ENCODE measurements at places on chromosomes 3 and 15.

DNA sequence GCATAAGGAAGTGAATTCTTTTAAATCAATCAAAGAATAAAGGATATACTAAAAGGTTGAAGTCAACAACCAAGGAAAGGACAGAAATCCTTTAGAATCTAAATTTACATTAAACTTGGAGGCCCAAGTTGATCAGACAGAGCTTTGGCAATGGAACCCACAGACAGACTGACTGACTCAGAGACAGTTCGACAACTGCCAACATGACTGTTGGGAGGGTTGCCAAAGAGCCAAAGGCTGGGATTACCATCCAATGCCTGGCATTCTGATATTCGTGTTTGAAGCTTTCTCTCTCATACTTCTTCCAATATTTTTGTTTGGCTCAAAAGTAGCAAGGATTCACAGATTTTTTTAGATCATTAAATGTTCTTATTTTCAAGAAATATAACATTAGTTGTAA lies 406.1 kb downstream of the PLCL2 start:
- DNase-seq: no peak

DNA sequence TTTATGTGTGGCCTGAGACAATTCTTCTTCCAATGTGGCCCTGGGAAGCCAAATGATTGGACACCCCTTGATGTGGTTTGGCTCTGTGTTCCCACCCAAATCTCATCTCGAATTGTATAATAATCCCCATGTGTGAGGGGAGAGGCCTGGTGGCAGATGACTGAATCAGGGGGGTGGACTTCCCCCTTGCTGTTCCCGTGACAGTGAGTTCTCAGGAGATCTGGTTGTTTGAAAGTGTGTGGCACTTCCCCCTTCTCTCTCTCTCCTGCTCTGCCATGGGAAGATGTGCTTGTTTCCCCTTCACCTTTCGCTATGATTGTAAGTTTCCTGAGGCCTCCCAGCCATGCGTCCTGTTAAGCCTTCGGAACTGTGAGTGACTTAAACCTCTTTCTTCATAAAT lies 60.1 kb upstream of the PARL start:
- peak; percentile 46 for DNase-seq

DNA sequence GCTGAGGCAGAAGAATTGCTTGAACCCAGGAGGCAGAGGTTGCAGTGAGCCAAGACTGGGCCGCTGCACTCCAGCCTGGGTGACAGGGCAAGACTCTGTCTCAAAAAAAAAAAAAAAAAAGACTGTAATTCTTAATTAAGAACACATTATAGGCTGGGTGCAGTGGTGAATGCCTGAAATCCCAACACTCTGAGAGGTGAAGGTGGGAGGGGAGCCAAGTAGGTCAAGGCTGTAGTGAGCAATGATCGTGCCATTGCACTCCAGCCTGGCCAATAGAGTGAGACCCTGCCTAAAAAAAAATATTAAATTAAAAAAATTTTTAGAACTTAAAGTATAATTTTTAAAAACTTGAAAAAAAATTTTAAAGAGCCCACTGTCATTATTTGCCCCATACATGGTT lies 13.4 kb upstream of the ARPIN start:
- DNase-seq: no peak

GRCh38 chr3:78221796-78222195 lies 1181.9 kb downstream of the ROBO2 start:
- DNase-seq: no peak

GRCh38 chr3:155594526-155595187 lies 150.2 kb downstream of the PLCH1 start:
- DNase-seq: no peak

- no peak for DNase-seq
Measured at GRCh38 chr3:64473466-64473865, 214.3 kb downstream of the ADAMTS9 start.

DNA sequence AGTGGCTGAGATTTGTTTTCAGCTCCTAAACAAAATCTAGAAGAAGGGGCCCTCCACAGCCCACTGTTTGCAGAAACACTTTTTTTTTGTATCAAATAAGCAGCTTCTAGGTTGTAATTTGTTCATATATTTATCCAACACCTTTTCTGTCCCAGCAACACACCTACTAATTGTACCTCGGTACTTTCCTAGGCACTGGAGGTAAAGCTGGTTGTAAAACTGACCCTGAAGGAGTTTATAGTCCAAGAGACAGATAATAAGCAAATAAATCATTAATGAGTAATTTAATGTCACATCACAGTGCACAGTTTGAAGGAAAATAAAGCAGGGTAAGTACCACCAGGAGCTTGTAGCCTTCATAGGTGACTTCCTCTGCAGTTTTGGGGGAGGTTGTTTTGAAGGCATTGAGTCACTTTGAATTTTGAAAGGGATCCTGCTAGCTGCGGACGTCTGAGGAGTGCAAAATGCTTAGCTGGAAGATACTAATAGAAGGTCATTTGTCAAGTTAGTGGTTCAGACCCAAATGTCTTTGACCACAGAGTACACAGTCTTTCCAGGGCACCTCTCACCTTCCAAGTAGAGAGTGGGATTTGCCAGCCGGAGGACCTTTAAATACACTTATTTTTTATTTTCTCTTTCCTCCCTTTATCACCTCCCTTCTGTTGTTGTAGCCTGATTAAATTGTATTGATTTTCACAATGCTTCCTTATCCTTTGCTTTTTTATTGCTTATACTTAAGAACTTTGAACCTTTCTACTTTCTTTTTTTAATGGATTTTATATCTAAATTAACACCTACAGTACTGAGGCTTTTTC lies 53.8 kb downstream of the CMSS1 start:
- no peak for DNase-seq

- no peak for DNase-seq
Measured at GRCh38 chr3:185400866-185401265, 37.9 kb downstream of the MAP3K13 start.

DNA sequence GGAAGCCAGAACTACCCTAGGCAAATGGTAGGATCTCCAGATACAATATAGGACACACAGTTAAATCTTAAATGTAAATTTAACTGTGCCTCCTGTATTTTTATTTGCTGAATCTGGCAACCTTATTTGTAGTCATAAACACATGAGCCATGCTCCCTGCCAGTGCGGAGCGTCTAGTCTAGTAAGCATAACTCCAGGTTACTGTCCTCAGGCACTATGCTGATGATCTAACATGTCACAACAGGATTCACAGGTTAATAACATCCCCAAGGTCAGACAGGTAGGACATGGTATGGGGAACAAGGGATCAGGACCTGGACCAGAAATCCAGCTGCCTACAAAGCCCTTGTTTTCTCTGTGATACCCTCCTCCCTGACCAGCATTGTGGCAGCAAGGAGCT lies 305.1 kb downstream of the CACNA2D3 start:
- no peak for DNase-seq

DNA sequence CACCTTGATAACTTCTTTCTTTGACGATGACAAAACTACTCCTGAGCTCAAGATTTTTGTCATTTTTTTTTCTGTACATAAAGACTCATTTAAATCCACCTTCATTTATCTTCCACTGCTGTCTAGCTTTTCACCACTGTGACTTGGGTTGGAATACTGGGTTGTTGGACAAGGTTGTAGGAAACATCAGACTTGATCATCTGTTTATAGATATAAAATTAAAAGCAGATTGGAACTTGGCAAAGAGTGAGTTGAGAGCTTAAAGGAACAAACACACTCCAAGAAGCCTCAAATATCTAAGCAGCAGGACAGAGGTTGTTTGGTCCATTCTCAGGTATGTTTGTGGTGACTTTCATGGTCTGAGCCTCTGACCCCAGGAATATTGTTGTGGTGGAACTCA lies 141.7 kb upstream of the NDN start:
- DNase-seq: no peak

DNA sequence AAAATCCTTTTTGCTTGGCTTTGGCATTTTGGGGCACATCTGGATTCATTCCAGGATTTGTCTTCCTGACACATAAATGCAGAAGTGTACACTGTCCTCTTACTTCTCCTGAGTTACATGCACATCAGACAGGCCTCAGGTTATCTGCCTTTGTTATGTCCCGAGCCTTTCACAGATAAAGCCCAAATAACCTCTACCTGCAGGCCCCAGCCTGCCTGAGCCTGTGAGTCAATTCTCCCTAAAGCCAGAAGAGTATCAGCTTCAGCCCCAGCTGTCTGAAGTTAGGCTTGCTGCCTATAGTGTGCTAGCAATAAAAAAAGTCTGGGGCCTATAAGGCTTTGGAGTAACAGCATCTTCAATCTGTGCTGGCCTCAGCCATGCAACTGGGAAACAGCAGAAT lies 17.7 kb upstream of the GSK3B start:
- no peak for DNase-seq

- DNase-seq: no peak
Measured at GRCh38 chr3:38490281-38491030, 5.7 kb upstream of the EXOG start.

GRCh38 chr3:113714702-113715101 lies 18.3 kb upstream of the USF3 start:
- DNase-seq: no peak

DNA sequence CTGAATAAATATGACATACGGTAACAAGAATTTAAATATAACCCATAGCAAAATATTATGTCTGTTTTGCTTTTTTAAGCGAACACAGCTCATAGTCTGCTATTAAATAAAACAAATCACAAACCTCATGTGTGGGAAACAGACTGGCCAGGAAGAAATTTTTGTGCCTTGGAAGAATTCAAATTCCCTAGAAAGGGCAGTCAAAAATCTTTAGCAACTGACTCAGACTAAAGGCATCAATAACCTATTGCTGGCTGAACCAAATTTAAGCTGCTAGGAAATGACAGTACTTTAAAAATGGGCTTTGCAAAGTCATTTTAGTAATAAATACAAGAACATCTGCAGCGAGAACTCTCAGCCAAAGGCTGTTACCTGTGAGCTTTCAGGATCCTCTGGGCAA lies 151.4 kb downstream of the PLD1 start:
- DNase-seq: no peak

GRCh38 chr3:9331171-9331570 lies 31.7 kb upstream of the THUMPD3 start:
- no peak for DNase-seq

- DNase-seq: no peak
Measured at GRCh38 chr3:181943285-181943684, 231.6 kb downstream of the SOX2 start.

DNA sequence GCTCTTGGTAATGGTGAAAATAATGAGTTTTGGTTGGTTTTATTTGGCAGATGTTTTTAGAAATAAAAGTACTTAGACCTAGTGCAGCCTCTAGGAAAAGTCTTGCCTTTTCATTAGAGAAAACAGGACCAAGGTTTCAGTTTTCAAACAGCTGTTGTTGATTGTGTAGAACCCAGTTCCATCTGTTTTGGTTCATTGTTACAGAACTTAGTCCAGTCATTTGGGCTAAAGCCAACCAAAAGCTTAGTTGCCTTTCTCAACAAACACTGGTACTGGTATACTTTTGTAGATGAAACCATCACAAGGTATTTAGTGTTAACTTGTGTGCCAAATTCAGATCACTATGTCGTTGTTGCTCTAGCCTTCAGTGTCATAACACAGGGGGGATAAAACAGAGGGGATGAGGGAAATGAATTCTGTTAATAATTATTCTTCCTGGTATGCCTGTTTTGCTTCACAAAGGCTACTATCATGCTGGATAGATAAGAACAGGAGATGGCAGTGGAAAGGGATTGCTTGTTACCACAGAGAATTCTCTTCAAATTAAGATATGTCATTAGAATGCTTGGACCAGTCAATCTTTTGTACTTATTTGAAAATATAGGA lies 12.6 kb upstream of the APH1B start:
- no peak for DNase-seq

- DNase-seq: no peak
Measured at GRCh38 chr3:17753632-17753992, 11.2 kb upstream of the TBC1D5 start.

DNA sequence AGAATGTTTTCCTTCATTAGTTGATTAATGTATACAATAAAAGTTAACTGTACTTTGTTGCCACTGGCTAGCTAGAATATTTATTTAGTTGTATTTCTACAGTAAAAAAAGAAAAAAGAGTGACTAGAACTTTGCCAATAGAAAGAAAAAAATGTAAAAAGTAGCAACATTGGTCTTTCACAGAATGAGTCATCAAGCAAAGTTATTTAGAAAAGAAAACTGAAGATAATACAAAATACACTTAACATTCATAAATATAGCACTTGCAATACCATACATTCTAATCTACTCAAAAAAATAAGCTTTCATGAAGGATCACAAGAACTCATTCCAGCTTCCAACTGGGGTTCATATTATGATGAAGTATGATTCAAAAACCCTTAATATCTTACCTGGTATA lies 83.4 kb downstream of the AQR start:
- DNase-seq: no peak

GRCh38 chr15:62324382-62324781 lies 159.3 kb upstream of the C2CD4B start:
- DNase-seq: no peak

DNA sequence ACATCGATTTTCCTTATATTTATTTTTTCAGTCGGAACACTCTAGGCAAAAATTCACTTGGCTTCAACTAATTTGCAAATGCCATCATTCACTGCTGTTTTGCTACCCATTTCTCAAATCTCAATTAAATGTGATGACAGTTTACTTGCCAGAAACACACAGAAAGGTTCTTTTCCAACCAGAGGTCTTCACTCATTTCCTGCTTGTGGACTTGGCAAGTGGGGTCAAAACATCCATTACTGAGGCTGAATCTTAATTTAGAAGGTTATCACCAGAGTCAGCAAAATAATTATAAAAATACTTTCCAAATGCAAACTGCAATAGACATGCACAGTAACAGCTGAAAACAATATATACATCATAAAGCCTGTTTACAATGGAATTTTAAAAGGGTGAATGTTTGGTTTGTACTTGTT lies 625.4 kb upstream of the TBL1XR1 start:
- no peak for DNase-seq

- no peak for DNase-seq
Measured at GRCh38 chr15:70023769-70024491, 73.8 kb downstream of the TLE3 start.

GRCh38 chr3:110106805-110107204 lies 769.5 kb upstream of the DPPA4 start:
- no peak for DNase-seq

- DNase-seq: peak; percentile 86
Measured at GRCh38 chr3:132543011-132543739, 53.9 kb upstream of the ACKR4 start.

DNA sequence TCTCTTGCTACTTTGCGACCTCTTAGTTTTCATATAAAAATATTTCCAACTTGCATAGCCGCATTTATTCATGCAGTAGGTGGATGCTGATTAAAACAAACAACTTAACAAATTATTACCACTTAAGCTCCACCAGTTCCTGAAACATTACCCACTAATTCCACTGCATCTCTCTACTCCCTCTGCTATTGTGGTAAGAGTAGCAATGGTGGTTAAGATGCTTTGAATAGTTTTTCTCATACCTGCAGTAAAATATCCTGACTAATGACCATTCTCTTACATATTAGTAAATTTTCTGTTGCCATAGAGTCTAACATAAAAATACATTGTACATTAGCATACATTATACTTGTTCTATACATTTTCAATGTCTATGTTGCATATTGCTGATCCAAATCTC lies 397.6 kb upstream of the PLSCR5 start:
- DNase-seq: no peak

- no peak for DNase-seq
Measured at GRCh38 chr3:160136421-160136820, 88.8 kb upstream of the C3orf80 start.
